ENCODE measurements at places on chromosomes 4 and X. TPM values are rescaled to one million over a fixed set of nuclear protein-coding genes. Genes with fewer than 3 reads are reported as not detected.

DNA sequence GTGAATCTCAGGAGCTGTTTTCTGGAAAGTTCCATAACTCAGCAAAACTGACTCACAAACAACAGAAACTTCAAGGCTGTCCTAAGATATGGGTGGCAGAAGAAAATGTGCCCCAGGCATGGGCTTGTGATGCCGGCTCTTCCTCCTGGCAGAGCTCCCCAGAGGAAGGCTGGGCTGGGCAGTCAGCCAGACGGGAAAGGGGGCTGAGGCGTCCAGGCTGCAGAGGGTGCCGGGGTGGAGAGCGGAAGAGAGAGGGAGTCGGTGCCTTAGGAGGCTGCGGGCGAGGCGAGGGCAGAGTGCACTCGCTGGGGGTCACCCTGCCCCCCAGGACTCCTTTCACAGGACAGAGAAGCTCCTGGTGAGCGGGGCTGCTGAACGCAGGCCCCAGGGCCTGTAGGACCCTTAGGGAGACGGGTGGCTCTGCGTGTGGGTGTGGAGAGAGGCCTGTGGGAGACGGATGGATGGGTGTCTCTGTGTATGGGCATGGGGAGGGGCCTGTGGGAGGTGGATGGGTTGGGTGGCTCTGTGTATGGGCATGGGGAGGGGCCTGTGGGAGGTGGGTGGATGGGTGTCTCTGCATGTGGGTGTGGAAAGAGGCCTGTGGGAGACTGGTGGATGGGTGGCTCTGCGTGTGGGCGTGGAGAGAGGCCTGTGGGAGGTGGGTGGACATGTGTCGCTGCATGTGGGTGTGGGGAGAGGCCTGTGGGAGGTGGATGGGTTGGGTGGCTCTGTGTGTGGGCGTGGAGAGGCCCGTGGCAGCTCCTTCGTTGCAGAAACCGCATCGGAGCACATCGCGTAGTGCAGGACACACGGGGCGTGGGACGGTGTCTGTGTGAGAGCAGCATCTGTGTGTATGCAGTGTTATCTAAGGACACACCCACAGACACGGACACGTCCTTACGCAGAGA, 15.9 kb downstream of the PCGF3 start:
- DNase-seq, result no peak

The NR3C2 gene
- total RNA-seq, result 25.9 TPM

The NSUN7 gene
- 5.7 TPM for total RNA-seq

DNA sequence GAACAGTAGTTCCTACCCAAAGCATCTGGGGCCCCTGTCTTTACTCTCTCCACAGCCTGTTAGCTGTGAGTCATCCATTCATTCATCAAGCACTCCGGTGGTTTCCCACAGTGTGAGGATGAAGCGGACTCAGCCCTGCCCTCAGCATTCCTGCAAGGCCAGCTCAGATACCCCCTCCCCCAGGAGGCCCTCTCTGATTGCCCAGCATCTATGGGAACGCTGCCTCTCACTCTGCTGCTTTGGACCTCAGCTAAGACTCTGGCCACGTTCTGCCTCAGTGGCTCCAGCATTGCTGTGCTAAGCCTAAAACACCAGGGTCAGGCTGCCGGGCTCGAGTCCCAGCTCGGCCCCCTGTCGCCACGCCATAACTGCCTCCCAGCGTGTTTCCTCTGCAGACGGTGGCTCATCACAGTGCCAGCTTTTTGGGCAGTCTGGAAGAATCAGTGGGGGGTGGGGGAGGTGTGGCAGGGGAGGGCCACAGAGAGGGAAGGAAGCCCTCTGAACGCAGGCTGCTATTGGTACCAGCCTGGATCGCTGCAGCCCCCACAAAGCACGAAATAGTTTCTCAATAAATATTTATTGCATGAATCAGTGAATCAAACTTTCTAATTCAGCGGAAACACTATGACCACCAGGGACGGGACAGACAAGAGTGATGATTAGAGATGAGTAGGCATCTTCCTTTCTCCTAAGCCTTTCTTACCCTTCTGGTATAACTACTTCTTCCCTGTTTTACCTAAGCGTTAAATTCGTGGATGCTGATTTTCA, 74.4 kb downstream of the SORCS2 start:
- DNase-seq, result no peak

The REELD1 gene
- 0.29 TPM for total RNA-seq

- DNase-seq, result no peak
Observed at GRCh38 chrX:20980426-20980825, 393.8 kb upstream of the CNKSR2 start.

The MID1 gene
- 24.5 TPM for total RNA-seq

GRCh38 chrX:112512509-112512908, 167.2 kb downstream of the LHFPL1 start:
- no peak for DNase-seq

DNA sequence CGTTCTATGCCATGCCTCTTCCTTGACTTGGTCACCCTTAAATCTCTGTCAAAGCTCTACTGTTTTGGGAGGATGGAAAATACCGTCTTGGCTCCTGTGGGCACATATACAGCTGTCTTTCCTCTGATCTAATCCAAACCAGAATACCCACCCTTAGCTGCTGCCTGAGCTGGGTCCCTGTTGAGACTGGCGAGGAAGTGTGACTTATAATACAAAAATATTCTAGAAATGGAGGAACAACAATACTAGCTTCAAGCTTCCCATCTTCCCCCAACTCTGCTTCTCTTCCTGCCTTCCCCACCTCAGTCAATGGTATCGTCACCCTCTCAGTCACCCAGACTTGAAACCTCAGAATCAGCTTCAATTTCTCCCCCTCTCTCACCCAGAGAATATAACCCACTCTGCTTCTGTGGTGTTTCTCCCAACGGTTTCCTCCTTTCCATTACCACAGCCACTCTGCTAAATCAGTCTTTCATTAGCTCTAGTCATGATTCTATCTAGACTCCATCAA, 599 bp upstream of the IL2RG start:
- DNase-seq, result no peak

DNA sequence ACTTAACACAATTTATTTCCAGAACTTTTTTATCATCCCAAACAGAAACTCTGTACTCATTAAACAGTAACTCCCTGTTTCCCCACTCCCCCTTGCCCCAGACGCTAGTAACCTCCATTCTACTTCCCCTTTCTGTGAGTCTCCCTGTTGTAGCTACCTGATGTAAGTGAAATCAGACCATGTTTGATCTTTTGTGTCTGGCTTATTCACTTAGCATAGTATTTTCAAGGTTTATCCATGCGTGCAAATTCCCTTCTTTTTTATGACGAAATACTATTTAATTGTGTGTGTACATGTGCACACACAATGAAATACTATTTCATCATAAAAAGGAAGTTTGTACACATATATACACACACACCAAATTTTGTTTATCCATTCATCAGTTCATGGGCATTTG, 5.2 kb downstream of the PKD2 start:
- DNase-seq, result no peak

GRCh38 chr4:172666711-172667368, 501.8 kb upstream of the GALNT7 start:
- no peak for DNase-seq

The CLDN34 gene
- total RNA-seq, result 0.55 TPM

GRCh38 chr4:48340276-48340964, 909 bp upstream of the SLAIN2 start:
- no peak for DNase-seq

GRCh38 chrX:34810916-34811315, 131.7 kb upstream of the FAM47B start:
- no peak for DNase-seq

DNA sequence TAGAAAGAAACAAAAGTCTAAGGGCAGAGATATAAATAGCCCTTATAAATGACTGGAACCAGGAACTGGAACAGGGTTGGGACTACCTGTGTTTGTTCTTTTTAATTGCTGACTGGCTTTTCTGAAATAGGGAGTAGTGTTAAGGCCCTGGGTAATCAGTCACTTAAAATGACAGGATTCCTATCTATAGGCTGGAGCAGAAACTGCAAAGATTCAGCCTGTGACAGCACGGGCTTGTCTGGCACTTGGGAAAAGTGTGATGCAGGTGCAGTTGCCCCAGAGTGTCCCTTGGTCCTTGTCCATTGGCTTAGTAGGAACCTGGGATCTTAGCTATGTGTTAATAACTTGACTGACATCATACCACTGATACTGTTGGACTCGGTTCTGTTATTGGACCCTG, 14.7 kb upstream of the PLAC8 start:
- DNase-seq, result no peak

GRCh38 chr4:76781698-76782595, 116.0 kb downstream of the SOWAHB start:
- DNase-seq, result no peak

The TKTL1 gene
- total RNA-seq, result not detected

The ADH1A gene
- total RNA-seq, result 3.6 TPM

DNA sequence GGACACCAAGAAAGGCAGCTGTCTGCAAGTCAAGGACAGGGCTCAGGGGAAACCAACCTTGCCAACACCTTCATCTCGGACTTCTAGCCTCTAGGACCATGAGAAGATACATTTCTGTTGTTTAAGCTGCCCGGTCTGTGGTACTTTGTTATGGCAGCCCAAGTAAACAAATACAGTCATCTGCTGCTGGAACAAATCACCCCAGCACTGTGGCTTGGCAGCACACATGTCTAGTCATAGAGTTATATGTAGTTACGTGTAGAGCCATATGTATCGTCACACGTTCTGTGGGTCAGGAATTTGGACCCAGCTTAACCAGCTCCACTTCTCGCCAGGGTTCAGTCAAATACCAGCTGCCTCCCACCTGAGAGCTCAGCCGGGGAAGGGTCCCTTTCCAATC, 2.5 kb downstream of the HTT-AS start:
- DNase-seq, result no peak

DNA sequence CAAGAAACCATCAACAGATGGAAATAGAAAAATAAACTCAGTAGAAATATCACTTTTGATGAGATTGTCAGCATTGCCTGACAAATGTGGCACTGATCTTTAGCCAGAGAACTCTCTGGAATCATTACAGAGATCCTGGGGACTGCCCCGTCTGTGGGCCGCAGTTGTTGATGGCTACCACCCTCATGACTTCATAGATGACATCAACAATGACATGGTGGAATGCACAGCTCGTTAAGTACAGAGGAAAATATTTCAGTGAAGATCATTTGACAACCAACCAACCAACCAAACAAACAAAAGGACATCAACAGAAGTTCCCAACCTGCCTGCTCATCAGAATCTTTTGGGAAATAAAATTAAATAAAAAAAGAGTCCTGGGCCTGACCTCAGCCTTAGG, 132.6 kb downstream of the UCHL1 start:
- no peak for DNase-seq

DNA sequence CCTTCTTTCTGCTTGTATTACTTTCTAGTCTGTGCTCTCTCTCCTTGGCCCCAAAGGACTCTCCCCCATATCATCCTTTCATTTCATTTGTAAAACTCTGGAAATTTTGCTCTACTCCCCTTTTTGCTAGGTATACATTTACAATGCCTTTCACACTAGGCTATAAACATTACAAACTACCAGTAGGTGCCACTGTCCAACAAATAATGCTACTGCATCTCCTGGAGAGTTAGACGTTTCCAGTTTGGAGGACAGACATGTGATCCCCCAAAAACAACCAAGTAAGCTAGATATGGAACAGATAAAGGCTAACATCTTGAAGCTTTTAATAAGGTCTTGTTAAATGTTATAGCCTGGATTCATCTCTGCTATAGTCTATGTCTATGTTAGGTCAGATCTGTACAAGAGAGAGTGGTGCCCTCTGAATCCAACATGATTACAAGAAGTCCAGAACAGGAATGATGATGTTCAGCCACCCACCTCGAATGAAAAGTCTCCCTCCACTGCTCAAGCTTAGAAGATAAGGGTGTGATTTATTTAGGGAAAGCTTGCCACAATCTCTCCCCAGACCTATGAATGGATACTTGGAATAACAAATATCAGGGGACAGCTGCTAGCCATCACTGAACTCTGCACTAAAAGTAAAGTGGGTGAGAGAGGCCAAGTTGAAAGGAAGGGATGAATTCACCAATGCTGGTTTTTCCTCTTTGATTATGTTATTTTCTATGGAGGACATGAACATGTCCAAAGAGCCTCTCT, 14.3 kb downstream of the CBR4 start:
- DNase-seq, result no peak

DNA sequence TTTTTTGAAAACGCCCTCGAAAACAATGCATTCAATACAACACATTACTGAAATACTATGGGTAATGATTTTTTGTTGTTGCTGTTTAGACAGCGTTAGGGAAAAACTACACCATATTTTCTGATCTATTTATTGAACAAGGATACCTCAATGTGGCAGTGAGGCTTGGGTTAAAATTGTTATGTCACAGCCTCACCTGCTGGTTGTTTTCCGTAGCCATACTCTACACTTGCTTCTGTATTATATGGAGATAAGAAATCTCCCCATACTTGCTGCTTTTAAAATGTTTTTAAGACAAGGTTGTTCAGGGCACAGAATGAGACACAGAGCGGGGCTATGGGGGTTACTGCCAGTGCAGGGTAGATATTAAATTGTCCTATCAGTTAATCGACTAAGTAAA, 221.6 kb upstream of the FTHL17 start:
- no peak for DNase-seq

DNA sequence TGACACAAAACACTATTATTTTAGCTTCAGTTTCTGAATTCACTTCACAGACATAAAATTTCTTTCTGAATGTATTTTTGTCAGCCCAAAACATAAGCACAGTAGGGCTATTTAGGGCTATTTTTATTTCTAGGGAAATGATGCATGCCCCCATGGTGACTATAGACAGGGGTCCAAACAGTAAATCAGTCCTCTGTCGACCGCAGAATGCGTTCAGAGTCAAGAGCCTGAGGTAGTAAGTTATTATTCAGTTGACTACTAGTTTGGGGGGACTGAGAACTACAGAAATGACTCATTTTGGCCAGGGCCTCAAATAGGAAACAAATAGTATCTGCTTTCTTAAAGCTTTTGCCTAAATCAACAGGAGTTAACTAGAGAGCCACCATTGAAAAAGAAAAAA, 414.4 kb downstream of the AFF2 start:
- DNase-seq, result no peak

DNA sequence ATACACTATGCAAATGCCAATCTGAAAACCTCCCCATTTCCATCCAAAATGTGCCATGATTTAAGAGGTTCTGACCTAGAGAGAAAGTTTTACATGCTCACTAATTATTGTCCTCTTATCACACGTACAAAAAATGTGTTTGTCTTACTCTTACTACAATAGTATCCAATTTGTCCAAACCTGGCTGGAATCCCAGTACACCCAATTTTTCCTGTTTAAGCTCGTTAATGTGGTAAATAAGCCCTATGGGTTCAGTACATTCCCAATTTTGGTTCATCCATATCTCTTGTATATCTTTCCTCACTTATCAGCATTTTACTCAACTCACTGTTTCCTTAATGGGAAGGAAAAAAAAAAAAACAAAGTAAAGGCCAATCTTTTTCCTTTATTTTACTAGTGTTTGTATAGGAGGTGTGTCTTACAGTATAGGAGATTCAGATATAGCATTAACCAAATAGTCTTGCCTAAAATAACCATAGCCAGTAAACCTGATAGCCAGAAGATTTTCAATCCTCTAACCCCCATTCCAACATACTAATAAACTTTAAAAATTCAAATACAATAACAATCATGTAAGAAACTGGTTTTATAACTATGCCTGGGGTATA, 109.8 kb downstream of the PARM1 start:
- DNase-seq, result no peak
